ENCODE measurements at places on chromosomes 11 and 22.

GRCh38 chr11:116421529-116422185 is 351.1 kb downstream of the BUD13 start:
- DNase-seq: no peak

DNA sequence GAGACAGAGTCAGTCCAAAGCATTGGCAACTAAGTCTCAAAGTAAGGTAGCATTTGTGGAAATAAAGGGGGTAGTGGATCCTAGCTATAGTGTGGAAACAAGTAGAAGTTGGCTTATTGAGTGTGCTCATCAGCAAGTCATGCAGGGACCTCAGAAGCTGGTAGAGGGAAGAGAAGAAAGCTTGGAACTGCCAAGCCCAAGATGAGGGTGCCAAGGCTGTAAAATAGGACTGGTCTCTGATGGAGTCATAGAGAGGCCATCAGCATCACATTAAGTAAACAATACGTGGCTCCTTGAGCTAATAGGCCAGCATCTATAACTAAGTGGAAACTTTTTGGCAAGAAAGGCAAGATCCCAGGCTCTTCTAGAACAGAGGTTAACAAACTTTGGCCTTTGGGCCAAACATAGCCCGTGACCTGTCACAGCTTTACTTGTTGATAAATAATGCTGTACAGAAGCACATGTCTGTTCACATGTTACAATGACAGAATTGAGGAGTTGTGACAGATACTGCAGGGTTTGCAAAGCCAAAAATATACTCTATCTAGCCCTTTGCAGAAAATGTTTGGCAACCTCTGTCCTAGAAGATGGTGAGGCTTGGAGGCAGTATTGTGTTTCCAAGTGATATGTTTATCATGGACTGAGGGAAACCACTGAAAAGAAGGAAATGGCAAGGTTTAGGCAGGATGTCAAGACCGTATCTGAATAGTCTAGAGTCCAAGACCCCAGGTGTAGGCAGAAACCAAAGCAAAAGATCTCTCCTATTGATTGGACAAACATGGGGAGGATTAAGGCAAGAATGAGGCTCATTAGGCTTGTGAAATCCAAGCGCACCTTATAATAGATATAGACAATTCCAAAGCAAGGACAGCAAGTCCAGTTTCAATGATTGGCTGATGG is 62.5 kb upstream of the CD44 start:
- DNase-seq: no peak

- DNase-seq: no peak
These were observed 4.5 kb downstream of the RAC2 start for GRCh38 chr22:37239336-37240239.

DNA sequence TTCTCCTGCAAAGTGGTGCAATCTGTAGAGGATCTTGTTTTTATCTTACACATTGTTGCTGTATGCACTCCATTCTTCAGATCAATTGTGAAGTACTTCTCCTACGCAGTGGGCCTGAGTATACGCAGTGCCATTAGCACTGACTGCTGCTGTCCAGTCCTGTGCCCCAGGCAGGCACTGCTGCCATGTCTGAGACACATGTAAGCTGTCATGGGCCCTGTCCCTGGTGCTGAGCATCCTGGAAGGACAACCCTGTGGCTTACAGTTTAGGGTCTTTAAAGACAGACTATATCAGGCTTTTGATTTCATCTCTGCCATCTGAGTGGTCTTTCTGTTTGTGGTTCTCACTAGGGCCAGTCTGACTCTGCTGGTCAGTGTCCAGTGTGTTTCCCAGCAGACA is 44.8 kb upstream of the PTPN5 start:
- DNase-seq: no peak

- no peak for DNase-seq
These were observed 19.2 kb upstream of the ASPHD2 start for GRCh38 chr22:26409719-26410335.

- DNase-seq: no peak
These were observed at the start of gene MMP12 for GRCh38 chr11:102874852-102875251. MMP12 (minus strand) TSS chr11:102874982; CDS start chr11:102874937, 45 bp downstream.

DNA sequence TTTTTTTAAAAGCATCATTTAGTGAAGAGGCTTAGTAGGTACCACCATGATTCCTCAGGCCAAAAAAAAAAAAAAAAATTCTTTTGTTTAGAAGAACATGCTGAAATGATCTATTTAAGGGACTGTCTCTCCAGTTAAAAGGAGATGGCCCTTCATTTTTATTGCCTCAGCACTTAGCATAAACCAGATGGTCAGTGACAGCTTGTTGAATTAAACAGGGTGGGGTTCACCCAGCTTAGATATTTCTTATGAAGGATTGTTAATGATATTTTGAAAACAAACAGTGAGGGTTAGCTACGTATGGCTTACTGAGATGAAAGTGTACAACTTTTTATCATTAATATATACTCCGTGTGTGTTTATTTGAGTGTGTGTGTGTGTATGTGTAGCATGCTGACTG is 203.7 kb downstream of the FAM181B start:
- no peak for DNase-seq

DNA sequence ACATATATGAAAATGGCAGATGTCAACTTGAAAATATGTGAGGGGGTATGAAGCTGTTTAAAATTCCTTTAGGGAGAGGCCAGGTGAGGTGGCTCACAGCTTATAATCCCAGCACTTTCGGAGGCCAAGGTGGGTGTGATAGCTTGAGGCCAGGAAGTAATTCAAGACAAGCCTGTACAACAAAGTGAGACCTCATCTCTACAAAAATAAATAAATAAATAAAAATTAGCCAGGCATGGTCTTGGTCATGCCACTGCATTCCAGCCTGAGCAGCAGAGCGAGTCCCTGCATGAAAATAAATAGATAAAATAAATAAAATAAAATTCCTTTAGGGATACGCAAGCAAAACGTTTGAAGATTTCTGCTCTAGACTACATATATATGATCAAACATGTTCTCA is 38.1 kb upstream of the FAM181B start:
- no peak for DNase-seq

DNA sequence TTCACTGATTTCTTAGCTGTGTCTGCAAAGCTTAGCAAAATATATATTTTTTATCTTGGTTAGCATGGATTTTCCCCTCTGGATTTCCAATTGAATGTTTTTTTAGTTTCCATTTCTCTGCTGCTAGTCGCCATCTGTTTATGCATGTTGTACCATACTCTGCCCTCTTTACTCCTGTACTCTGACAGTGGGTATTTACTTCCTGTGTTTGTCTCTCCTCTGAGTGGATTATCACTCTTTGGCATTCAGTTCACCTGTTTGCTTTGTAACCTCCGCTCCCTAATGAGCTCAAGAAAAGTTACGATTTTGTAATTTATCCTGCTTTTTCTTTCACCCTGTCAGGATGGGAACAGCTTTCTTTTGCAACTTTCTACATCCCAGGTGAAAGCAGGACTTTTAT is 59.1 kb downstream of the PDHX start:
- no peak for DNase-seq

DNA sequence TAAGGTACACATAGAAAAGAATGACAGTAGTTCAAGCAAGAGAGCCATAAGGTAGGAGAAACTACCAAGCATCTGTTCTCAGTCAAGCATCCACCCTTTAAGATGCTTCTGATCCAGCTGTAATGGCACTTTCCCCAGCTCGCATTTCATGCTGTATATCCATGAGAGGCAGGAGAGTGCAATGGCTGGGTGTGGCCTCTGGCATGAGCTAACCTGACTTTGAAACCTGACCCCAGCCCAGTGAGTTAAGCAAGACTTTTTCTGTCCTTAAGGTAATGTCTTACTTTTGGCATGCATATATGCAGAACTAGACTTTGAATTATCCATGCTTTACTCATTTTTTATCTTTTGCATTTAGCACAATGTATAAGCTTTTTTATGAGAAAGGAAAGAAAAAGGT is 79.8 kb upstream of the CNTN5 start:
- DNase-seq: no peak

DNA sequence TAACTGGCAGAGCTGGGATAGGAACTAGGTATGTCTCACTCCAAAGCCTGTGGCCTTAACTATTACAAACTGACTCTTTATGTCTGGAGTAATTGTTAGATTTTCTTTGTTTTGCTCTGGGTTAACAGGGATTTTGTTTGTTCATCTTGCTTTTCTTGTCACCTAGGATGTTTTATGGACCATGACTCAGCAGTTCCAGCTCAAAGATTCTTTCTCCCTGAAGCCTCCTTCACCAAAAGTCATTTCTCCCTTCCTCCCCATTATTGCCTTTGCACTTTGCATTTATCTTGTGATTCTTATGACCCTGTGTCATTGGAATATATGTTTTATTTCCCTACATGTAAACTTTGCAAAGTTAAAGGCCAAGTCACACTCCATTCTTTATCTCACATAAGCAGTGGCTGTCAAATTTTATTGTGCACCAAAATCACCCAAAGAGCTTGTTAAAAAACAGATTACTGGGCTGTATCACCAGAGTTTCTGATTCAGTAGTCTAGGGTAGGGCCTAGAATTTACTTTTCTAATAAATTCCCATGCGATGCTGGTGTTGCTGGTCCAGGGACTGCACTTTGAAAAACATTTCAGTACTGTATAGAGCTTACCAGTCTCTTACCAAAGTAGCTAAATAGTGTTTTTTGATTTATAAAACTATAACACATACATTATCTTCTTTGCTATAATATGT is 327.7 kb downstream of the DLG2 start:
- DNase-seq: no peak

GRCh38 chr11:62144641-62145255 is 20.9 kb downstream of the INCENP start:
- no peak for DNase-seq

GRCh38 chr11:113615773-113616172 is 90.3 kb downstream of the TMPRSS5 start:
- DNase-seq: no peak

- no peak for DNase-seq
These were observed 13.0 kb downstream of the MS4A3 start for GRCh38 chr11:60069450-60069849.
